Stimulated activated CD8-positive, alpha-beta memory T cell treated with anti-CD3 and anti-CD28 coated beads, Interleukin-4, amount 100 ng/mL, for 1 hour (primary cell): ENCODE measurements at places on chromosomes 5 and 9.

GRCh38 chr9:14325147-14325546, 11.2 kb upstream of the NFIB start:
- DNase-seq, result no peak

- DNase-seq, result no peak
Observed at GRCh38 chr5:3299441-3299840, 296.2 kb upstream of the IRX1 start.

DNA sequence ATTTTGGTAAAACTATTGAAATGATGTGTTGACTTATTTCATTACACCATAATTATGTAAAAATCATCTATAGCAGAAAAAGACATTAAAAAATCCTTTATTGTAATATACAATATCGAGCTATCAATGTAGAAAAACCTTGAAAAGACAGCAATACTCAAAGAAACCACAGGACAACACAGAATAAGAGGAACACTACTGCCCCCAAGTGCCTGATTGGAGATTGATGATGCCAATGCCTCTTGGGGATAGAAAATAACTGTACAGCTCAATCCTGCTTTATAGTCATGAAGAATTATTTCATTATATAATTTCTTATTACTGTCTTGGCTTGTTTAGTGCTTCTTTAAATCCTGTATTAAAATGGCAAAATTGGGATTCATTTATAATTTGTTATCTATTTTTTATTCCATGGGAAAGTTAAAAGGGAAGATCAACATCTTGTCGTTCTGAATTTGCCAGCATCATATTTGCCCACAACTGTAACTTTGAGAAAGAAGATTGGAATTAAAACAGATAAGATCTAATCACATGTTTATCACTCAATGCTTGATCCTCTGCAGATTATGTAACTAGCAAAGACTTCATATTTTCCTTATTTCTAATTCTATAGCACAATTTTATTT, 337.5 kb downstream of the CDH9 start:
- DNase-seq, result no peak

- DNase-seq, result no peak
Observed at GRCh38 chr9:70056211-70056944, 12.7 kb downstream of the MAMDC2 start.

GRCh38 chr9:92666912-92667532, 2.9 kb downstream of the IPPK start:
- DNase-seq, result no peak

GRCh38 chr9:129411501-129412175, 209.3 kb downstream of the C9orf50 start:
- no peak for DNase-seq

- DNase-seq, result no peak
Observed at GRCh38 chr9:22210262-22210661, 201.2 kb upstream of the CDKN2B start.

- no peak for DNase-seq
Observed at GRCh38 chr5:57989378-57989777, 470.5 kb downstream of the PLK2 start.

- no peak for DNase-seq
Observed at GRCh38 chr9:126491568-126491879, 122.2 kb upstream of the LMX1B start.

DNA sequence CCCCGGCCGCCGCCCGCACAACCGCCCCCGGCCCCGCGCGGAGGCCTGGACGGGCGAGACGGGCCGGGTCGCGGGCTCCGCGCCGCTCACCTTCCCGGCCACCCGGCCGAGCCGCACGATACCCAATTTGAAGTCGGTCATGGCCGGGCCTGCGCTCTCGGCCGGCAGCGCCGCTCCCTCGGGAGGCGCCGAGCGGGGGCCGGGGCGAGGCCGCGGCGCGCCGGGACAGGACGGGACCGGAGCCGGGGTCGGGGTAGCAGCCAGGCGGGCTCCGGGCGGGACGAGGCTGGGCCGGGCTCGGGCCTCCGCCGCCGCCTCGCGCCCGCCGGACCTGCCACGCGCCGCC, 216 bp downstream of the ZMYND19 start:
- DNase-seq, result no peak

- DNase-seq, result no peak
Observed at GRCh38 chr5:139924294-139925215, 118.5 kb downstream of the NRG2 start.

DNA sequence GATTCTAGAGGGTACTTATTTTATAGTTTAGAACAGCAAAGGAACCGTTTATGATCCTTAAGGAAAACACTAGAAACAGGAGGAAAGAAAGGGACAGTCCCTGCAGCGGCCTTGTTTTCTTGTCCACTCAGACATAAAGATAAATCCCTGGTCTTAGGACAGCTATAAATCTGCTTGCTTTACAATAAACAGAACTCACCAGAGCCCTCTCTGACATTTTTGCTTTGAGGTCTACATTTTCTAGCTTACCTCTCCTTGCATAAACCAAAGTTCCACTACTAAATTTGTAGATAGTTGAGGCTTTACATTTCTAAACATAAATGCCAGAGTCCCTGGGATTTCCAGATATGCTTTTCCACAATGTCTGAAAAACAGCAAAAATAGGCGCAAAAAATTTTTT, 422.5 kb downstream of the BNC2 start:
- DNase-seq, result no peak

DNA sequence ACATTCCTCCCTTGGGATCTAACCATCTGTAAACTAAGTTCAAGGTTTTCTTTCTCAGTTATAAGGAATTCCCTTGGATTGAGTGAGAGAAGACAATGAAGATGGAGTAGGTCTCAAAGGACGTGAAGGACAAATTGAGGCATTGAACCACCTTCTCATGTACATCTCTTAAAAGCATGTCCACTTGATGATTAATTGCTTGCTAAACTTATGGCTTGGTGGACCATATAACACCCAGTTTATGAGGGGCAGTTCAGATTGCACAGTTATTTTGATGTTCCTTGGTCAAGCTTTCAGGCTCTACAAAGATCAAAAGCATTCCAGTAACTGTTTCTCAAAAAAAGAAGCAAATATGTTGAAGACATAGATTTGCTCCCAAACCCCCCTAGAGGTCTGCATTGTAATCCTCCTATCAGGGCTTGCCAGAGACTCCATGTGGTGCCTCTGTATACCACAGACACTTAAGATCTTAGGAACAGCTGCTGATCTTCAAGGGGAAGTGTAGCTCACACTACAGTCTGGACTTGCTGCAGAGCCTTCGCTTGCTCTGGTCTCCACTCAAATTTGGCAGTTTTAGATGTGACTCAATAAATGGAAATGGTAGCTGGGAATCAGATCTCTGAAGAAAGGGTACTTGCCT, 56.9 kb upstream of the ALDH1A1 start:
- DNase-seq, result no peak

- no peak for DNase-seq
Observed at GRCh38 chr5:159913501-159913900, 2.8 kb upstream of the ADRA1B start.

GRCh38 chr9:68755752-68756151, 50.7 kb downstream of the PIP5K1B start:
- no peak for DNase-seq

- no peak for DNase-seq
Observed at GRCh38 chr5:173984218-173984617, 4.8 kb upstream of the C5orf47 start.

GRCh38 chr5:97496037-97496436, 313.0 kb upstream of the RIOK2 start:
- DNase-seq, result no peak

GRCh38 chr5:118590806-118591205, 397.5 kb downstream of the DTWD2 start:
- DNase-seq, result no peak

DNA sequence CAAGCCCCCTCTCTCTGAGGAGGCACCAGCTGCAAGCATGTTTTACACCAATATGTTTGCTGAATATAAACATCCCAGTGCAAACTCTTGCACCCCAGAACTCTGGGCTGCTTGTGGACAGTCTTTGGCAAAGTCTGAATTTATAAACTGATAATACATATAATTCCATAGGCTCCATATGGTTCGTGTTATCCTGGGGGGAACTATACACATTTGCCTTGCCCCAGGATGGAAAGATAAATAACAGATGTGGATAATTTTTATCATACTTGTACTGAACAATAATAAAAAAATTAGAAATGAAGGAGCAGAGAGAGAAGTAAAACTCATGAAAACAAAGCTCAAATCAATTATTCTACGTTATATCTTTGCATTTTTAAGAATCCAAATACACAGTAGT, 50.6 kb upstream of the GAS1 start:
- DNase-seq, result no peak

DNA sequence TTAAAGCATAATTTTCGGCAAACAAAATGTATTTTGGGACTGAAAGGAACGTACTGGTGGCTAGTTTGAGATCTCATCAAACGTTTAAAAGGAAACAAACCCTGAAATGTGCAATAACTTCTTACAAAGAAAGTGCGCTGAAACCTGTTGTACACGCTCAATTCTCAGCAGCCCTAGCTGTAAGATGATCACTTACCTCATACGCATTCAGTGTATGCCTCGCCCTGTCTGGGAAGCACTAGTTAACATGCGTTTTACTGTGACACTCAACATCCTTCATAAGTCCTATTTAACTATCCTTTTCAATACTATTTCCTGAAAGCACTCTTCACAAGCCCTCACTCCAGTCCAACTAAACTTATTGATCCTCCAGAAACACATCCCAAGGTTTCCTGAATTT, 485.0 kb upstream of the EDIL3 start:
- DNase-seq, result no peak
